ENCODE measurements at places on chromosomes 2 and 18. TPM values are rescaled to one million over a fixed set of nuclear protein-coding genes. Genes with fewer than 3 reads are reported as not detected.
A peak's percentile ranks its signal among the peaks of the same experiment; 100 is the strongest.

DNA sequence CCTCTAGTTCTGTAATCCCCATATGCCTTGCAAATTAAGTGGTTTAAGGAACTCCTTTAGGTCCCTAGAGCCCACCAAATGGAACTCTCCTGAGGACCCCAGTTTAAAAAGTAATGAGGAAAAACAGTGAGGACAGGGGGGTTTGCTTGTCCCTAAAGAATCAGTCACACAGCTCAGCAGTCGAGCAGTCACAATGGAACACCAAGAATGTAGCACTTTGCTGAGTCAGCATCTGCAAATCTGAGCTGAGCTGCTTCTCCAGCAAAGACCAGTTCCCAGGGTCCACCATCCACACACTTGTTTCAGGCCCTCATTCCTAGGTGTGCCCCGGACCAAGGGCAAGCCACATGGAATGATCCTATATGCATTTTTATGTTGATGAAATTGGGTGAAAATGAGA is 46.2 kb upstream of the NEDD4L start:
- DNase-seq: no peak
- H3K27me3 ChIP-seq: peaks cover 7% of the 10 kb centered on the region
- H3K27ac ChIP-seq: no peak overlapping the region

DNA sequence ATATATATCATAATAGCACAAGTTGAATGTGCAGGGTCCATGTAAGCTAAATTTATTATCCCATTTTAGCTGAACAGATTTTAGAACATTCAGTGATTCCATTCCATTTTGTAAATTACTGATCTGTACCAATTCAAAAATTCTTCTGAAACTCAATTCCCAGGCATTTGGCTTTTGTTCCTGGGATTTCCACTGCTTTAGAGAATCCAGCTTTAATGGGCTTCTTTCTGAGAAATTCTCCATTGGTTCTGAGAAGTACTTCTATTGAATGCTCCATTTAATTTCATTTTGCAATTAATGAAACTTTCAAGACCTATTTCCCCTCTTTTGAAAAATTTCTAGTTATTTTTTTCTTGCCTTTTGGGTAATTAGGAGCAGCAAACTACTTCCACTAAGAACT is 36.8 kb downstream of the BCL2 start:
- DNase-seq: no peak
- H3K4me1 ChIP-seq: peaks cover 56% of the 10 kb centered on the region
- peaks cover 77% of the 10 kb centered on the region for H3K36me3 ChIP-seq
- H3K27ac ChIP-seq: no peak overlapping the region

GRCh38 chr2:26717362-26717761 is 24.8 kb downstream of the KCNK3 start:
- H3K36me3 ChIP-seq: no peaks in the 10 kb centered on the region
- no peak for DNase-seq
- H3K27me3 ChIP-seq: peaks cover 4% of the 10 kb centered on the region
- no peak overlapping the region for H3K4me3 ChIP-seq
- no peaks in the 10 kb centered on the region for H3K4me1 ChIP-seq

The RGPD3 gene
- total RNA-seq: 0.05 TPM

The TRIM43 gene
- 0.43 TPM for total RNA-seq

The DPYSL5 gene
- total RNA-seq: not detected

- peaks cover 9% of the 10 kb centered on the region for H3K36me3 ChIP-seq
- H3K27ac ChIP-seq: no peak overlapping the region
- DNase-seq: peak; percentile 11
- no peaks in the 10 kb centered on the region for H3K27me3 ChIP-seq
- H3K4me3 ChIP-seq: no peak overlapping the region
- H3K4me1 ChIP-seq: no peaks in the 10 kb centered on the region
Observed at GRCh38 chr2:238099714-238100048, 459 bp upstream of the ESPNL start.

The NT5C1B gene
- total RNA-seq: not detected

The CNTNAP5 gene
- total RNA-seq: not detected

GRCh38 chr2:172896661-172897081 is 161.0 kb downstream of the RAPGEF4 start:
- no peaks in the 10 kb centered on the region for H3K36me3 ChIP-seq
- no peak for DNase-seq
- peaks cover 22% of the 10 kb centered on the region for H3K27me3 ChIP-seq
- no peaks in the 10 kb centered on the region for H3K4me1 ChIP-seq
- no peak overlapping the region for H3K27ac ChIP-seq

The TAF1B gene
- 49.4 TPM for total RNA-seq

DNA sequence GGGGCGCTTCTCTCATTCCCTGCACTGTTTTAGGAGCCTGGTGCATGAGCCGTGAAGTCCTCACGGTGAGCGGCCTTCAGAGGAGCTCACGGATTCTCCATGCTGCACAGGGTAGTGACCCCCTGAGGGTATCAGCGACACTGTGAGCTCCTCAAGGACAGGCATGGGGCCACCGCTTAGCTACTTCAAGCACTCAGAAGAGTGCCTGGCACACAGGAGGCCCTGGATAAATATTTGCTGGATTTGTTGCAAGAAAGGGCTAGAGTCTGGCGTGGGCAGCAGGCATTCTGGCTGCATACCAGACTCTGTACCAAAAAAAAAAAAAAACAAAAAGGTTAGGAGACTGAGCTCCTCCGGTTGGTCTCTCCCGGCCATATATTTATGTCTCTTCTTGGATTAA is 5.7 kb upstream of the MBP start:
- no peak overlapping the region for H3K4me3 ChIP-seq
- peaks cover 14% of the 10 kb centered on the region for H3K36me3 ChIP-seq
- peaks cover 52% of the 10 kb centered on the region for H3K4me1 ChIP-seq
- H3K27ac ChIP-seq: no peak overlapping the region
- H3K27me3 ChIP-seq: no peaks in the 10 kb centered on the region

The GAL3ST2 gene
- 0.58 TPM for total RNA-seq

DNA sequence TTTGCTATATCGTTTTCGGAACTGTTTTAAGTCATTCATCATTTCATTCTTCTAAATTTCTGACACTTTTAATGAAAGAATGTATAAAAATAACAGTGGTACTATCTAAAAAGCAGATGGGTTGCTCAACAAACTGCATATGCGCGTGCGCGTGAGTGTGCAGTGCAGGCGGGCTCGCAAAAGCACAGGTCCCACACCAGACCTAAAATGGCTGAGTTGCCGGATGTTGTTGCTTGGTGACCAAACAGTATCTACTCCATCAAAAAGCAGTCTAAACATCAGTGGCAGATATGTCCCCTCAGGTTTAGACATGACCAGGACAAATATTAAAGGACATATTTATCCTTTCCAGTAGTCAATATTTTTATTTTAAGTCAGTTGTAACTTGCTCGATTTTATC is 5.1 kb downstream of the NOL4 start:
- no peaks in the 10 kb centered on the region for H3K36me3 ChIP-seq
- no peak for DNase-seq
- H3K4me1 ChIP-seq: peaks cover 2% of the 10 kb centered on the region
- no peak overlapping the region for H3K27ac ChIP-seq
- H3K4me3 ChIP-seq: no peak overlapping the region

DNA sequence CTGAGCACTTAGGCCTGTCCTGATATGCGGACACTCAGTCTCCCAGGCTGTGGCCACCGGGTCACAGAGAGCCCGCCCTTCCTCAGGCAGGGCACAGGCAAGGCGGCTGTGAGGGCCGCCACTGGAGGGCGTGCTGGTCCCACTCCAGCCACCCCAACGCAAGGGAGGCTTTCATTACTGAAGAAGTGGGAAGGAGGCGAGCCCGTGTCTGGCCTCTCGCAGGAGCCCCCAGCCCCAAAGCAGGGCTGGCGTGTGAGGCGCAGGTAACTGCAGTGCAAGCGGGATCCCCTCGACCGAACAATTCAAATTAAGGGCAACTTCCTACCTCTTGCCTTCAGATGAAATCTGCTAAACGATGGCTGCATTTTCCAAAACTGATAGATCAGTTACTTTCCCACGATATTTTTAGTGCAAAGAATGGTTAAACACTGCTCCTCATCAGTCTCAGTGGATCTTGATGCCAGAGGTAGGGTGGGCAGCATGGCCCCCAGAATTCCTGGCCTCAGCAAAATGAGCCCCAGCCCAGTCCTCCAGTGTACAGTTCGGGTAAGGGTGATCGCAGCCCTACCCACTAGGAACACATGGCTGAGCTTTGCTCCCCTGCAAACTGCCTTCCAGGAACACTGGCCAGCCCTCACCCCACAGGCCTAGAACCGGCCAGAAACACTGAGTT is 97.2 kb downstream of the SEPTIN10 start:
- no peak overlapping the region for H3K4me3 ChIP-seq
- H3K27ac ChIP-seq: no peak overlapping the region
- H3K4me1 ChIP-seq: peaks cover 16% of the 10 kb centered on the region
- no peaks in the 10 kb centered on the region for H3K36me3 ChIP-seq
- H3K27me3 ChIP-seq: peaks cover 7% of the 10 kb centered on the region

DNA sequence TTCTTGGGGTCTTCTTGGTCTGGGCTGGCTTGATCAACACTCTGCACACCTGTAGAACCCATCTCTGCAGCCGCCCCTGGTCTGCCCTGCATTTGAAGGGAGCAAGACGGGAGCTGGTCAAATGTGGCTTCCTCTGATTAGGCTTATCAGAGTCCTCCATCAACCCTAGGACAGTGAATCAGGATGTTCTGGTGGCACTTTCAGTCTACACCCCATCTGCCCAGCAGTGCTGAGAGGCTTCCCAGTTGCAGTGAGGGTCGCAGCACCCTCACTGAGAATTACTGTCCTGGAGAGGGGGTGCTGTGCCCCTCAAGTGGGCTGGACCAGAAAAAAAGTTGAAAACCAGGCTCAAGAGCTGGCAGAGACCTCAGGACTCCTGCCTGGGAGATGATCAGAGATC is 152.9 kb downstream of the DYSF start:
- H3K4me3 ChIP-seq: no peak overlapping the region
- H3K4me1 ChIP-seq: peaks cover 18% of the 10 kb centered on the region
- peaks cover 11% of the 10 kb centered on the region for H3K27me3 ChIP-seq
- no peak overlapping the region for H3K27ac ChIP-seq

All from activated CD4-positive, alpha-beta memory T cell treated with anti-CD3 and anti-CD28 coated beads, Interleukin-2, amount 10 ng/mL, durations not matched to agents 7 days and 5 days (primary cell).